ENCODE measurements at places on chromosomes 16 and 17.

DNA sequence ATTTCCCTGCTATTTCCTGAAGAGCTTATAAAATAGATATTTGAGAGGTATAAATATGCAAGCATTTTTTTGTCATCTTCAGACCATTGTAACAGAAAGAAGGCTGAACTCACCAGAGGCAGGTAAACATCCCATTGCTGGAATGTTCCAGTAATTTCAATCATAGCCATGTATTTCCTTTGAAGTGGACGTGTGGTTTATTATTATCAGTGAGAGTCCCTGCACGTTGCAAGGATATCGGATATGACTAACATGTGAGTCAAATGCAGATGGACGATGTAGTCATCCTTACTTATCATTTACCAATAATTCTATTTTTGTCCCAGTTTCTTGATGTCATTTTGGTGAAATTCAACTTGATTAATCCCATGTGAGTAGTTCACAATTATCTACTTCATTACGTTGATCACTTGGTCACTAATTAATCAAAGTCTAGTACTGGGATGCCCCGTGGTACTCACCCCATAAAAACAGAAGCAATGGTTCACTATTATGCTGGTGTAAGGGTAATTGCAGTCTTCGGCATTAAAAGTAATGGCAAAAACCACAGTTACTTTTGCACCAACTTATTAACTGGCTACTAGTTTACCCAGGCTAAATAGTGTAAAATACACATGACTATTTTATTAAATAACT, 89.5 kb downstream of the VAT1L start:
- no peaks in the 10 kb centered on the region for H3K27me3 ChIP-seq
- H3K27ac ChIP-seq, result no peak overlapping the region
- H3K4me3 ChIP-seq, result no peak overlapping the region
- DNase-seq, result no peak
- no peaks in the 10 kb centered on the region for H3K36me3 ChIP-seq
- no peaks in the 10 kb centered on the region for H3K4me1 ChIP-seq

GRCh38 chr16:56825826-56826225, 39.2 kb upstream of the SLC12A3 start:
- no peaks in the 10 kb centered on the region for H3K27me3 ChIP-seq
- no peak overlapping the region for H3K27ac ChIP-seq

GRCh38 chr17:75517297-75517865, 1.1 kb downstream of the TSEN54 start:
- peak overlapping the region; percentile 94 for H3K27ac ChIP-seq
- no peaks in the 10 kb centered on the region for H3K27me3 ChIP-seq
- H3K4me3 ChIP-seq, result peak overlapping the region; percentile 89
- DNase-seq, result no peak
- peaks cover 65% of the 10 kb centered on the region for H3K4me1 ChIP-seq

DNA sequence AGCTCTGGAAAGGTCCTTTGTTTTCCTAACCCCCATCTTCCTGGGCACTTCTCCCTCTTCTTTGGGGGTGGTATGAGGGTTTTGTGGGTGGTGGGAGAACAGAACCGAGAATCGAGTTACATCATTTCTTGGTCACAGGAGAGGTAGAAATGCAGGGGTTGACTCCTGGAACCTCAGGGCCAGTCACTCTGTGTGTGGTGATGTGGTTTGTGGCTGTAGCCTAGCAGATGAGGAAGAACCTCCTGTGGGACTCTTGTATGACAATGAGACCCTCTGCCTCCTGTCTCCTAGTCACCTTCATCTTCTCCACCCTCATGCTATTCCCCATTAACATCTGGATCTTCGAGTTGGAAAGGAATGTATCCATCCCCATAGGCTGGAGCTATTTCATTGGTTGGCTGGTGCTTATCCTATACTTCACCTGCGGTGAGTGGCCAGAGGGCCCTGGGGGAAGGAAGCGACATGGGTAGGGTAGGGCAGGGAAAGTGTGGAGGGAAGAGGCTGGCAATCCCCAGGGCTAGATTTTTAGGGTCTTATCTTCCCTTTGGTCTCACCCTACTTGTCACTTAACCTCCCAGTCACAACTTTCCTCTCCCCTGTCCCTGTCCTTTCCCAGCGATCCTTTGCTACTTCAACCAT, 5.5 kb downstream of the ODF4 start:
- H3K4me1 ChIP-seq, result peaks cover 11% of the 10 kb centered on the region
- no peak overlapping the region for H3K4me3 ChIP-seq
- no peak overlapping the region for H3K27ac ChIP-seq
- H3K27me3 ChIP-seq, result no peaks in the 10 kb centered on the region
- no peaks in the 10 kb centered on the region for H3K36me3 ChIP-seq

GRCh38 chr16:13997526-13997925, 73.6 kb upstream of the MRTFB start:
- no peak overlapping the region for H3K27ac ChIP-seq
- no peak overlapping the region for H3K4me3 ChIP-seq
- DNase-seq, result no peak

- H3K36me3 ChIP-seq, result no peaks in the 10 kb centered on the region
- no peak for DNase-seq
- no peak overlapping the region for H3K27ac ChIP-seq
- peaks cover 53% of the 10 kb centered on the region for H3K4me1 ChIP-seq
- H3K27me3 ChIP-seq, result no peaks in the 10 kb centered on the region
- H3K4me3 ChIP-seq, result no peak overlapping the region
Observed at GRCh38 chr17:45046537-45047125, 4.8 kb downstream of the DCAKD start.

DNA sequence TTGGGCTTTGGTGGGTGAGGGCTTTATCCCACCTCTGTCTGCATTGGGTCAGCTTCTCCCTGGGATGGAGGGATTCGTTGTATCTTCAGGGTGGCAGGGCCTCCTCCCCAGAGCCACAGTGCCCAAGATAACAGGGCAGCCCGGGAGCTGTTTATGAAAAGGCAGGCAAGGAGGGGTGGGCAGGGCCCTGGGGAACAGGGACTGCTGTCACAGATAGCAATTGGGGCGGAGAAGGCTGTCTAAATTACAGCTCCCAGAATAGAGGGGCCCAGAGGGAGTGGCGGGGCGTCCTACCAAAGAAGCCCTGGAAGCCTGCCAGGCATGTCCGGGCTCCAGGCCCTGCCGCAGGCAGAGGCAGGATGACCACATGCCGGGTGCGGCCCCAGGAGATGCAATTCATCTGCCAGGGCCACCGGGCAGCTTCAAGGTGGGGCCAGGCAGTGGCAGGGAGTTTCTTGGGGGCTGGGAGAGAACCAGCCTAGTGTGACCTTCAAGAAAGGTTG, 18.8 kb upstream of the PHOSPHO1 start:
- H3K4me3 ChIP-seq, result no peak overlapping the region
- no peak for DNase-seq
- H3K36me3 ChIP-seq, result no peaks in the 10 kb centered on the region
- peaks cover 7% of the 10 kb centered on the region for H3K4me1 ChIP-seq

DNA sequence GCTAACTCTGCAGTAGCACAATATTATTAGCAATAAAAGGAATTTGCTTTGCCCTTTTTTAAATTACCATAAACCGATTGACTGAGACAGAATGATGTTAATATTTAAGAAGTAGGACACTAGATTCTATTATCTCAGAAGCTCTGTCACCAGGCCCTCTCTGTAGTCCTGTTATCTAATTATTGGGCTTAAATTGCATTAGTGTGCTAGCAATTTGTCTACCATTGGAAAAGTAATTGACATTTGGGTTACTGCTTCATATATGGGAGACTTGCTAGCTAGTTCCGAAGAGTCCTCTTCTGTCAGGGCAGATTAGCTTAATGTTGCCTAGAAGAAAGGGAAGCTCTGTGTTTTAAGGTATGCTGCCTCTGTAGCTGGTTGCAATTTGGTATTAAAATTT, 1107.3 kb upstream of the EEF2KMT start:
- DNase-seq, result no peak
- no peaks in the 10 kb centered on the region for H3K4me1 ChIP-seq
- H3K36me3 ChIP-seq, result no peaks in the 10 kb centered on the region
- no peaks in the 10 kb centered on the region for H3K27me3 ChIP-seq
- H3K4me3 ChIP-seq, result no peak overlapping the region

DNA sequence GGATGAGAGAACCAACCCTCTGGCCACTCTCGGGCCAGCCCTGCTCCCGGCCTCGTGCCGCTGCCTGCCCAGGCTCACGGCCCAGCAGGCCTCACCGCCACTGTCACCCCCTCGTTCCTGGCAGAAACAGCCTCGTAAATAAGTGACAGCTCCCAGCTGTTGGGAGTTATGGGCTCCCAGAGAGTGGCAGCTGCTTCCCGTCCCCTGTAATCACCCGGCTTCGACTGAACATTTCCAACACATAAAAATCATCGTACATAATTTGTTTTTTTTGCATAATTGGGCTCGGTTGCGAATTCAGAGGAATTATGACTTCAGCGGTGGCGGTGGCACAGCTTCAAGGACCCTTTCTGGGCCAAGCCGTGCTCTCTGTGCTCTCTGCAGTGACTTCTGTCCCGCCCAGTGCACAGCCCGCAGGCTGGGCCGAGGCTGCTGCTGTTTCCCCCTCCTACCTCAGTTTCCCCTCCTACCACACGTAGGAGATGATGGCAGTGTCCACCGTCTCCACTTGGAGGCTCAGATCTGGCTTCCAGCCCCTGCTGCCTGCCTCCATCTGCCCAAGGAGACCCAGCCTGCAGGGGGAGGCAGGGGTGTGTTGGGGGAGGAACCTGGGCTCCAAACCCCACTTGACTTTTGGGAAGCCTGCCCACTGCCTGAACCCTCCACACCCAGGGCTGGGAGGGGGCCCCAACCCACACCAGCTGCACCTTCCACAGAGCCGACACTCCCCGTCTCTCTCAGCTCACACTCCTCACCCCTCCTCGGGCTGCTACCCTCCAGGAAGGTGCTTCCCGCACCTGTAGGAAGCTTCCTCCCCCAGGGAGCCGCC, 84.9 kb downstream of the RTN4RL1 start:
- H3K27ac ChIP-seq, result no peak overlapping the region
- H3K4me1 ChIP-seq, result no peaks in the 10 kb centered on the region
- H3K27me3 ChIP-seq, result peaks cover 13% of the 10 kb centered on the region
- no peaks in the 10 kb centered on the region for H3K36me3 ChIP-seq
- peak; percentile 70 for DNase-seq
- H3K4me3 ChIP-seq, result no peak overlapping the region

DNA sequence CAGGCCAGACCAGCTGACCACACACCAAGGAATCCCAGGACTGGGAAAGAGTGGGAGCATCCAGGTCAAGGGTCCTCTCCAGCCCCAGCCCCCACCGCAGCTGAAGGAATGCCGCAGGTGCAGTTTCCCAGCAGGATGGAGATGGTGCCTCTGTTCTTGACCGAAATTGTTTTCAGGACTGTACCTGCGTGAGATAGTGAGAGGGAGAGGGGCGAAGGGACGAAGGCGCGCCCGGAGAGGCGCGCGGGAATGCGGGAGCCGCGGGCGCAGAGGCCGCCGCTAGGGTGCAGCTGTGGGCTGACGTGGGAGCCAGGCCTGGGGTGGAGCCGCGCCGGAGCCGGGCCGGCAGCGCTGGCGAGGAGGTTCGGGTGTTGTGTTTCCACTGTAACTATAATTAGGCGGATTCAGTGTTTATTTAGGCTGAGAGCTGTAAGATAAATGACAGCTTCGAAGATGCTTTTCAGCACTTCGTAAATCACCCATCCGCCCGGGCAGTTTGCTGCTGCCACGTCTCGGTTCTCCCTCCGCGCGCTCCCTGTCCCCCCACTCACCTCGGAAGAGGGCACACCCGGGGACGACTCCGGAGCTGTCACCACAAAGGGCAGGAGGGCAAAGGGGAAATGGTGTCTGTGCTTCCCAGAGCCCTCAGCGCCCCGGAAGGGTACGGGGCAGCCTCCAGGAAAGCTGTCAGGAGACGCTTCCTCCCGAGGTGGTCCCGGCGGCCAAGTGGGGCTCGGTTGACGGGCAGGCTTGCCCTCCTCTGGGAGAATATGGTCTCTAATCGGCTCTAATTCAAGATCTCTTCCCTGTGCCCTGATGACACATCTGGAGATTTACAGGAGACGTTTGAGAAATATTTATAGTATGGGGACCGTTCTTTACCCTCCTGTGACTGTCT, 38.2 kb downstream of the HOXB1 start:
- no peak overlapping the region for H3K27ac ChIP-seq
- H3K4me3 ChIP-seq, result peak overlapping the region; percentile 16
- no peaks in the 10 kb centered on the region for H3K36me3 ChIP-seq
- H3K27me3 ChIP-seq, result peaks cover 66% of the 10 kb centered on the region
- DNase-seq, result peak; percentile 92

DNA sequence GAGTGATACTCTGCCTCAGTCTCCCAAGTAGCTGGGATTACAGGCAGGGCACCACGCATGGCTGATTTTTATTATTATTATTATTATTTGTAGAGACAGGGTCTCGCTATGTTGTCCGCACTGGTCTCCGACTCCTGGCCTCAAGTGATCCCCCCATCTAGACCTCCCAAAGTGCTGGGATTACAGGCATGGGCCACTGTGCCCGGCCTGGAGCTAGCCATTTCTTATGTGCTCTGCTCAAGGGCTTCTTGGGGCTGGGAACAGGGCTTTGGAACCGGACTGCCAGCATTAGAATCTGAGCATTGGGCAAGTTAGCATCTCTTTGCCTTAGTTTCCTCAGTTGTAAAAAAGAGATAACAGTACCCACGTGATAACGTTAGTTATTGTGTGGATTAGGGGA, 111.3 kb downstream of the C16orf78 start:
- H3K27me3 ChIP-seq, result no peaks in the 10 kb centered on the region
- no peaks in the 10 kb centered on the region for H3K36me3 ChIP-seq
- no peak overlapping the region for H3K4me3 ChIP-seq
- DNase-seq, result no peak

DNA sequence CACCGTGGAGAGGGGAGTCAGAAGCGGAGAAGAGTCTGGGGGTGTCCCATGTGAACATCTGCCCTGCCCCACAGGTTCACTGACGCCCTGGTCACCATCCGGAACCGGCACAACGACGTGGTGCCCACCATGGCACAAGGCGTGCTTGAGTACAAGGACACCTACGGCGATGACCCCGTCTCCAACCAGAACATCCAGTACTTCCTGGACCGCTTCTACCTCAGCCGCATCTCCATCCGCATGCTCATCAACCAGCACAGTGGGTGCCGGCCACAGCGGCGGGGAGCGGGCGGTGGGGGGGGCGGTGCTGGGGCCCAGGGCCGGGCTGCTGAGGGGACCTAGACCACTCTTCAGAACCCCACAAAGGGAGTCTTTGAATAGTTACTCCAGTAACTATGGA, 10.7 kb downstream of the PDK2 start:
- no peak overlapping the region for H3K27ac ChIP-seq
- no peaks in the 10 kb centered on the region for H3K27me3 ChIP-seq
- no peak for DNase-seq
- H3K36me3 ChIP-seq, result peaks cover 79% of the 10 kb centered on the region

DNA sequence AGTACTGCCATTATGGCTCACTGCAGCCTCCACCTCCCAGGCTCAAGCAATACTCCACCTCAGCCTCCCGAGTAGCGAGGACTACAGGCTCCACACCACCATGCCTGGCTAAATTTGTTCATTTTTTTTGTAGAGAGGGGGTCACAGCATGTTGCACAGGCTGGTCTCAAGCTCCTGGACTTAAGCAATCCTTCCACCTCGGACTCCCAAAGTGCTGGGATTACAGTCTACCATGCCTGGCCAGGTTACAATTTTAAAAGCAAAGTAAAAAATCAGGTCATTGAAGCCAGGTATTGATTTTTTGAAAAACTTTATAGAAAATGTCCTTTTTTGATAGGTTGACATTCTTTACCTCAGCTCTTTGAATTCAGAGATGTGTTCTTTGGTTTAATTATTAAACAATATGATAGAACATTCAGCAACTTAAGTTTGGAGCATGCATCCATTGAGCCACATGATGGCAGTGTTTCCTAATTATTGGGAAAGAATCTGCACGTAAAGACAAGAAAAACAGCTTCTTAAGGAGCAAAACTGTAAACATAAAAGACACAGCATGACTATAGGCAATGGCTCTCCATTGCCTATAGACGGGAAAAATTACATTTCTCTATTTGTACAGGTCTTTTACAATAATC, 1.7 kb upstream of the SLC16A11 start:
- H3K4me1 ChIP-seq, result peaks cover 29% of the 10 kb centered on the region
- no peaks in the 10 kb centered on the region for H3K27me3 ChIP-seq
- H3K27ac ChIP-seq, result peak overlapping the region; percentile 88

Data from stomach (tissue), 19 donors.